ENCODE measurements at places on chromosomes 2 and 18.

DNA sequence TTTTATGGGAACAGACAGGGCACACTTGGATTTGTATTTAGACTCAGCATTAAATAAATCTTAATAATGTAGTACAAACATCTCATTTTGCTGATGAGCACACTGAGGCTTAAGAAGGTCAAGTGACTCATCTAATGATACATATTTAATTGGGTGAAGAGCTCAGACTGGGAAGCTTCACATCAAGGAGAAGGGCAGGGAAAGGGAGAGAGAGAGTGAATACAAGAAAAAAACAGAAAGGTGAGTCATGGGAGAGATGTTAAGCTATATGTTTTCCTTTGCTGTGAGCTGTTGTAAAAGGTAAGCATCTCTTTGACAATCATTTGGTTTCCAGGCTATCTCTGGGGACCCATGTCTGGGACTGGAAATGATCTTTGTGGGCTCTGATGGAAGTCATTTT is 277.8 kb downstream of the SETBP1 start:
- no peak for DNase-seq

- DNase-seq: no peak
These were observed 77.2 kb downstream of the CD28 start for GRCh38 chr2:203783496-203784203.

- DNase-seq: no peak
These were observed 81.5 kb upstream of the ODC1 start for GRCh38 chr2:10529611-10530010.

DNA sequence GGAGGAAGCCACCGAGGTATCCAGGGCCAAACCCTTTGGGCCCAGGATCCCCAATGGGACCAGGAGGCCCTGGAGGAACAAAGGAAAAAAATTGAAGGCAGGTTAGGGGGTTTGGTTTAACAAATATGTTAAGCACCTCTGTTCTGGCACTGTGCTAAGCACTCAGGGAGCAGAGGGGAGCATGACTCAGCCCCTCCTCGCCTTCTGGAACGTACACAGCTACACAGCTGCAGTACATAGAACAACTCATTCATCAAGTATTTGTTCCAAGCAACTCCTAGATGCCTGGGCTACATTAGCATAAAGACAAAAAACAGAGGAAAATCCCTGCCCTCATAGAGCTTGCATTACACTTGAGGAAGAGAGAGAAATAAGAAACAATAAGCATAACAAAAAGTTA is 153.6 kb downstream of the COL4A4 start:
- DNase-seq: no peak

- DNase-seq: no peak
These were observed 58.2 kb upstream of the DYNC1I2 start for GRCh38 chr2:171629113-171629512.
